Frontal cortex (tissue), 4 donors: ENCODE measurements at places on chromosomes 5 and 9.
A peak's percentile ranks its signal among the peaks of the same experiment; 100 is the strongest.

DNA sequence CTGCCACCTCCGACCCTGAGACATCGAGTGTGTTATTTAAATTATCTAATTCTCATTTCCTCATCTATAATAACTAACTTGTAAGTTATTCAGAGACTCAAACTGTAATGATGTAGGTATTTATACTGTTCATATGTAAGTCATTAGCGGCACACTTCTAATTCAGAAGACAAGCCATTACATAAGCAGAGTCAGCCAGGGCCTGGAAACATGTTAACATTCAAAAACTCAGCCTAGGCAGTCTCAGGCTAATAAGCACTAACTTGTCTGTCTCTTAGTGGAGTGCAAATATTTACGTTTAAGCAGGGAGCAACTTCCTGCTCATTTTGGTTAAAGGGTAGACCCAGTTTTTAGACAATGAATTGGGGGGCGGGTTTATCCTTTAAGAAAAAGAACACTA is 598.4 kb downstream of the ACTL7B start:
- DNase-seq, result no peak

DNA sequence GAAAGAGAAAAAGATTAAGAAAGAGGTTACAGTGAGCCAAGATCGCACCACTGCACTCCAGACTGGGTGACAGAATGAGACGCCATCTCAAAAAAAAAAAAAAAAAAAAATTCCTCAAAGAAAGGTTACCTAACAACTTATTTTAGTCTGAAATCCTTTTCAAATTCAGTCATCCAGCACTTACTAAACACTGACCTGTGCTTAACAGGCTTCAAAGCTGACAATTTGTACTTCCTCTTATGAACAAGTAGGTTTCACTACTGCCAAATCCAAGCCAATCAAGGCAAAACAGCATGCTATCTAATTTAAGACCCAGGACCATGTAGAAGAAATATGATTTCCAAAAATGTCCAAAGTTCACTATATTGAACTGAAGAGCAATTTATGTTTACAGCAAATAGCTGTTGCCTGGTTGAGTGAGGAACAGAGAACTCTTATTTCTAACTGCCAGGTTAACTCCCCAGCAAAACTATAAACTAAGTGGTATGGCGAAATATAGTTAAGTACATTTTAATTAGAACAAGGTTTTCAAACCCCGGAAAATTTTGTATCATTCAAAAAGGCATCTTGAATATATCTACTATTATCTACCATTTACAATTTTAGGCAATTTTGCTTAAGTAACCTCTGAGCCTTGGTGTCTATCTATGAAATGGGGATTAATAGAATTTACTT is 13.4 kb downstream of the PWWP2A start:
- no peak for DNase-seq

GRCh38 chr9:124259158-124259808 is 1.5 kb downstream of the NEK6 start:
- DNase-seq, result peak; percentile 66

DNA sequence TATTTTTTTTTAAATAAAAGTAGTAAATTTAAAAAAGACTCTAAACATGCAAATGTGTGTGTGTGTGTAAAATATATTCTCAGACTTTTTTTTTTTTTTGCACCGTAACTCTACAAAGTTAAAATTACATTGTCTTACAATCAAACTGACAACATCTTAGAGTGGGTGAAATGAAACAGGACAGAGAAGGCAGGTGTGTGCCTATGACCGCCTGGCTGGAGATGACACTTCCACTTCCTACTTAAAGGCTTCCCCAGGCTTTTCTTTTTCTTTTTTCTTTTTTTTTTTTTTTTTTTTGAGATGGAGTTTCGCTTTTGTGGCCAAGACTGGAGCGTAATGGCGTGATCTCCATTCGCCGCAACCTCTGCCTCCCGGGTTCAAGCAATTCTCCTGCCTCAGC is 2.7 kb upstream of the AK1 start:
- no peak for DNase-seq
